ENCODE measurements at places on chromosomes 13 and 19. TPM values are rescaled to one million over a fixed set of nuclear protein-coding genes. Genes with fewer than 3 reads are reported as not detected.

DNA sequence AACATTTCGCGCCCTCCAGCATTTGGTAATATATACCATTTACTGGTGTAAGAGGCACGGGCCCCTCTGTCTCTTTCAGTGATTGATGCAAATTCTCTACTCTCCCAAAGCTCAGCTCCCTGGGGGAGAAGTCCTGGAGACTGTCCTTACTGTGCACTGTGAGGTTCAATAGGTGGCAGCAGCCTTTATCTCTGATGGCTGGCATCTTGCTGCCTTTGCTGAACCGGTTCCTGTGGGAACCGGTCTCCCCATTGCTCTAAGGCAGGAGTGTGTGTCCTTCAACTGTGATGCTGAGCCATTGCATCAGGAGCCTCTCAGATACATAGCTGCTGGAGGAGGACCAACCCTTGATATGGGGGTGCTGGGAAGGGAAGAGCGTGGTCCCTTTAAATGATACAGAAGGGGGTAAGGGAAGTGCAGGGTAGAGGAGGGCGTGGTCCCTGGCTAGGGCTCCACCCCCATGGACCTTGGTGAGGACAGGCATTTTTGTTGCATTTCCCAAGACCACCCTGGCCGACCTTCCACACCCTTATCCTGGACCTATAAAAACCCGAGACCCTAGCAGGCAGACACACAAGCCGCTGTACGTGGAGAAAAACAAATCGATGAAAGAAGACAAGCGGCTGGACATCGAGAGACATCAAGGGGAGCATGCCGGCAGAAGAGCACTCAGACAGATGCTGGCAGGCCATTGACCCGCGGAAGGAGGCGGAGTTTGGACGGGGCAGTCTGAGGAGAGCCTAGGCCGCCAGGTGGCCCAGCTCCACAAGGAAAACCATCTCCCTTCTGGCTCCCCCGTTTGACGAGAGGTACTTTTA lies 41.1 kb upstream of the GTF3A start:
- DNase-seq = no peak
- H3K4me3 ChIP-seq = no peak overlapping the region
- H3K4me1 ChIP-seq = no peaks in the 10 kb centered on the region
- no peak overlapping the region for H3K27ac ChIP-seq
- no peaks in the 10 kb centered on the region for H3K36me3 ChIP-seq
- no peaks in the 10 kb centered on the region for H3K27me3 ChIP-seq

- H3K4me3 ChIP-seq = no peak overlapping the region
- H3K27me3 ChIP-seq = no peaks in the 10 kb centered on the region
- H3K4me1 ChIP-seq = peaks cover 8% of the 10 kb centered on the region
- no peak for DNase-seq
- H3K36me3 ChIP-seq = no peaks in the 10 kb centered on the region
- no peak overlapping the region for H3K27ac ChIP-seq
These were observed 275.8 kb downstream of the SHISA2 start for GRCh38 chr13:25775986-25776385.

GRCh38 chr13:53474878-53475277 lies 446.3 kb downstream of the OLFM4 start:
- H3K36me3 ChIP-seq = no peaks in the 10 kb centered on the region
- H3K4me3 ChIP-seq = no peak overlapping the region
- H3K27ac ChIP-seq = no peak overlapping the region
- no peaks in the 10 kb centered on the region for H3K27me3 ChIP-seq
- H3K4me1 ChIP-seq = no peaks in the 10 kb centered on the region

GRCh38 chr13:79918620-79919019 lies 422.3 kb downstream of the SPRY2 start:
- no peak overlapping the region for H3K27ac ChIP-seq
- H3K36me3 ChIP-seq = no peaks in the 10 kb centered on the region
- H3K4me3 ChIP-seq = no peak overlapping the region
- H3K27me3 ChIP-seq = no peaks in the 10 kb centered on the region
- no peak for DNase-seq

DNA sequence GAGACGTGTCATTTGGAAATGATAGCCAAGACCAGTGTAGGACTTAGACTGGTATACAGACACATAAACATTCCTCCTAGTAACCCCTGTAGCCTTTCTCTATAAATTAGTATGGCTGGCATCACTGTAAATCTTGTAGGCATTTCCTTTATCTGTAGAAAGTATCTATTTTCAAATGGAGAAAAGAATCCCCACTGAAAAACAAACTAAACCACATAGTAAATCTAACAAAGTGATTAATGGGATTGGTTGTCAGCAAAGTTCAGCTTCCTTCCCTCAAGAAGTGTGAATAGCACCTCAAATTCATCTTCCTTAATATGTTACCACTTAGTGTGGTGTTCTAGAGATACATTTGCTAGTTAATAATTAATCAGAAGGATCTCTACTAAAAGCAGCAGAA lies 119.4 kb upstream of the NBEA start:
- no peaks in the 10 kb centered on the region for H3K36me3 ChIP-seq
- no peaks in the 10 kb centered on the region for H3K4me1 ChIP-seq
- H3K27ac ChIP-seq = no peak overlapping the region
- H3K27me3 ChIP-seq = no peaks in the 10 kb centered on the region
- DNase-seq = no peak

DNA sequence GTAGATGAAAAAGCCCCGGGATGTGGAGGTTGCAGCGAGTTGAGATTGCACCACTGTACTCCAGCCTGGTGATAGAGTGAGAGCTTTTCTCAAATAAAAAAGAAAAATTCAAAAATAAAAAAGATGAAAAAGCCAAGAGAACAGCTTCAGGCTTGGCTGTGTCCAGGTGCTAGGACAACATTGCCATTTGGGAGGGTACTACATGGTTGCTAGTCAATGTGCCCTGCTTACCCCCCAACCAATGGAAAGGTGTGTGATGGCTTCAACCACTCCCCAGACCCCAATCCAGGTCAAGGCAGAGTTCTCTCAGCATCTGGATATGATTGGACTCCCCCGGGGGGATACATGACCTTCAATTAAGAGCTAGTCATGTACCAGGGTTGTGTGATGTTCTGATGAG lies 2.3 kb upstream of the ANKLE1 start:
- peaks cover 23% of the 10 kb centered on the region for H3K4me1 ChIP-seq
- no peak for DNase-seq
- peaks cover 17% of the 10 kb centered on the region for H3K36me3 ChIP-seq
- H3K27ac ChIP-seq = no peak overlapping the region
- H3K27me3 ChIP-seq = no peaks in the 10 kb centered on the region

GRCh38 chr19:29841559-29842367 lies 30.0 kb downstream of the CCNE1 start:
- peaks cover 17% of the 10 kb centered on the region for H3K4me1 ChIP-seq
- H3K36me3 ChIP-seq = no peaks in the 10 kb centered on the region
- H3K27ac ChIP-seq = no peak overlapping the region
- DNase-seq = peak; percentile 78
- no peak overlapping the region for H3K4me3 ChIP-seq

DNA sequence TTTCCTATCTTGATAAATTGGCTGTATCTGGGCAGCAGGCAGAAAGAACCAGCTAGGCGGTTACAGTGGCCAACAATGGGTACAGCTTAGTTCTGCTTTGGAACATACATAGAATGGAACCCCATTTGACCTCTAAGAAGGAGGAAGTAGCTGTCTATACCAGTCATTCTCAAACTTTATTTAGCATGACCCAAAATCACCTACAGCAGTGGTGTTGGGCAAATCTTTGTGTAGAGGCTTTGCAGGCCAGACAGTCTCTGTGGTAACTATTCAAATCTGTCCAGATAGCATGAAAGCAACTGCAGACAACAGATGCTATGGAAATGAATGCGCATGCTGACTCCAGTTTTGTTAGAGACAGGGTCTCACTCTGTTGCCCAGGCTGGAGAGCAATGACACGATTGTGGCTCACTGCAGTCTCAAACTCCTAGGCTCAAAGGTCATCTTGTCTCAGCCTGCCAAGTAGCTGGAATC lies 12.0 kb upstream of the KCNC3 start:
- H3K4me1 ChIP-seq = peaks cover 82% of the 10 kb centered on the region
- H3K36me3 ChIP-seq = peaks cover 48% of the 10 kb centered on the region
- H3K27me3 ChIP-seq = no peaks in the 10 kb centered on the region
- peak overlapping the region; percentile 95 for H3K27ac ChIP-seq
- peak; percentile 97 for DNase-seq

- DNase-seq = no peak
- H3K4me1 ChIP-seq = no peaks in the 10 kb centered on the region
- no peaks in the 10 kb centered on the region for H3K36me3 ChIP-seq
- H3K27ac ChIP-seq = no peak overlapping the region
- no peak overlapping the region for H3K4me3 ChIP-seq
These were observed 422.2 kb downstream of the KLF5 start for GRCh38 chr13:73480779-73481559.

- no peak overlapping the region for H3K27ac ChIP-seq
- DNase-seq = no peak
- H3K36me3 ChIP-seq = no peaks in the 10 kb centered on the region
- H3K4me3 ChIP-seq = no peak overlapping the region
- H3K27me3 ChIP-seq = no peaks in the 10 kb centered on the region
These were observed 41.2 kb upstream of the KLF2 start for GRCh38 chr19:16283210-16284061.

GRCh38 chr19:46408664-46409039 lies 4.7 kb downstream of the CCDC8 start:
- H3K36me3 ChIP-seq = no peaks in the 10 kb centered on the region
- no peak for DNase-seq
- no peaks in the 10 kb centered on the region for H3K27me3 ChIP-seq
- H3K4me3 ChIP-seq = no peak overlapping the region

GRCh38 chr19:18854982-18855381 lies 23.2 kb downstream of the UPF1 start:
- H3K4me1 ChIP-seq = peaks cover 8% of the 10 kb centered on the region
- H3K27ac ChIP-seq = no peak overlapping the region

DNA sequence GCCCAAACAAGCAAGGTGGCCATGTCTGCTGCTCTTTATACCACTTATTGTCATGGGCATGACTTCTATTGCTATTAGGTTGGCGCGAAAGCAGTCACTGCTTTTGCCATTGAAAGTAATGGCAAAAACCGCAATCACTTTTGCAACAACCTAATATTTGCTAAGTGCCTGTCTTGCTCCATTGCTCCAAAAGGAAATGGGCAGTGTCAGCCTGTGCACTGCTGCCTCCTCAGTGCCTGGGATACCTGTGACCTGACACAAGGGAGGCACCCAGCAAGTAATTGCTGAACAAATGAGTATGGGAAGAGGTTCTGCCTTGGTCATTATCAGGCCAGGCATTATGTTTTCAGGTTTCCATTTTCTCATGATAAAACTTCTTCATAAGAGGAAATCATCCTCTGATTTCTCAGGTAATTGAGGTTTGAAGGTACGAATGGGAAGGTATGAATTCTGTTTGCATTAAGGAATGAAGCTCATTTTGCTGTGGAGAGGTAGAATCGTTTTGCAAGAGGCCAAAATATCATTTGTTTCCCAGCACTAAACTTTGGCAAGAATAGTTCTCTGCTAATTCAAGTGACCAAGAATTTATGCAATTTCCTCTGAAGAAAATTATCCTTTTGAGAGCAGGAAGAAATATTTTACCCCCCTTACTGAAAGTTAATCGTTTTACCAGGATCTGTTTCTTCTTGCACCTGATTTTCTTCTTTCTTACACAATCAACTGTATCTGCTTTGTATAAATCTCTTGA lies 128.4 kb upstream of the SPRY2 start:
- no peaks in the 10 kb centered on the region for H3K27me3 ChIP-seq
- H3K27ac ChIP-seq = no peak overlapping the region
- H3K36me3 ChIP-seq = no peaks in the 10 kb centered on the region
- DNase-seq = no peak
- H3K4me1 ChIP-seq = no peaks in the 10 kb centered on the region
- H3K4me3 ChIP-seq = no peak overlapping the region

DNA sequence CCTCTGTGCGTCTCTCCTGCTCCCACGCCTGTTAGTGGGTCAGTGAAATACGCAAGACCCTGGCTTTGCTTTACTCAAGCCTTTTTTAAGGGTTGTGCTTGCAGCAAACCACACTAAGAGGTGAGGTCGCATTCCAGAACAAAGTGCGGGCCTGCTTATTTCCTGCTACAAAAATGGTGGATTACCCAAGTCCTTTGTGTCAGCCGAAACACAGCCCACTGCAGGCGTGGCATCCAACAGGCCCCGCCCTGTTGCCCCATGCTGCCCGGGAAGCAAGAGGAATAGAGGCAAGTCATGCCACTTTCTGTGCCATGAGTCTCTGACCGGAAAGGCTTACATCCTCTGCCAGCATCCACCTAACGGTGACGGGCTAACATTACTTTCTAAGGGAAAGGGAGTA lies 7.7 kb upstream of the IRS2 start:
- H3K27ac ChIP-seq = no peak overlapping the region
- H3K4me3 ChIP-seq = no peak overlapping the region
- H3K36me3 ChIP-seq = no peaks in the 10 kb centered on the region
- DNase-seq = no peak

DNA sequence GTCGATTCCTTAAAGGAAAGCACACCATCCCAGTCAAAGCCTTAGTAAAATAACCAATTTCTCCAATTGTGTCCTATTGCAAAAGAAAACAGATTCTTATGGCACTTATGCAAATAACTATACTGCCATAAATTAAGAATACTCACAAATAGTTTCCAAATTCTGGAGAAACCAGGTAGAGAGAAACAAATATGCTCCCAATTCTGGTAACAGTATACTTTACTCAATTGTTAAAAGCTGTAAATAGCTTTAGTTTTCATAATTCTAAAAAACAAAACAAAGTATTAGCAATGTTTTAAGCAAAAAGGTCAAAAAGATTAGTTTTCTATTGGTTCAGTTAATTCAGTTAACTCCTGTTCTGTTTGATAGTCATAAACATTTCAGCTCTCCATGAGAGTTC lies 18.2 kb upstream of the UBAC2 start:
- H3K27me3 ChIP-seq = no peaks in the 10 kb centered on the region
- no peak overlapping the region for H3K27ac ChIP-seq
- no peak for DNase-seq
- H3K4me1 ChIP-seq = peaks cover 23% of the 10 kb centered on the region
- H3K4me3 ChIP-seq = no peak overlapping the region

GRCh38 chr19:31553112-31553845 lies 204.0 kb upstream of the TSHZ3 start:
- no peak overlapping the region for H3K4me3 ChIP-seq
- 0 out of 2 replicates have a peak, but pooled peaks cover 3% of the 10 kb centered on the region for H3K27me3 ChIP-seq
- DNase-seq = no peak

GRCh38 chr13:34011552-34012085 lies 193.7 kb downstream of the RFC3 start:
- no peak overlapping the region for H3K27ac ChIP-seq
- H3K27me3 ChIP-seq = no peaks in the 10 kb centered on the region
- no peak for DNase-seq

DNA sequence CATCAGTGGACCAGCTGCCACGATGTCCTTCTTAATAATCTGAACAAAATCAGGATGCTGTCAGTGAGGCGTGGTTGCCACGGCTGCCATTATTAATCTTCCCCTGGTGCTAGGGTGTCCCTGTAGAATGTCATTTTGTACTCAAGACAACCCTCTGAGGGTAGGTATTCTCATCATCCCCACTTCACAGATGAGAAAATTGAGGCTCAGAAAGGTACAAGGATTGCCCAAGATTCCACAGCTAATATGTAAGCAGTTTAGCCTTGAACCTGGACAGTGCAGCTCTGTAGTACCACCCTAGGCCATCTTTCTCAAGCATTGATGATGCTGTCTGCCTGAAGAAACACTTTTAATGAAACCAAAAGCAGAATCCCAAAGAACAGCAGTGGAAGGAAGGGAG lies 8.1 kb downstream of the PPP2R1A start:
- no peak overlapping the region for H3K4me3 ChIP-seq
- H3K4me1 ChIP-seq = no peaks in the 10 kb centered on the region
- H3K36me3 ChIP-seq = peaks cover 76% of the 10 kb centered on the region
- no peak for DNase-seq

The KLK1 gene
- total RNA-seq = not detected

The PRODH2 gene
- total RNA-seq = not detected

The MCEMP1 gene
- not detected for total RNA-seq

The CLEC4M gene
- total RNA-seq = not detected

The ICAM5 gene
- 9.1 TPM for total RNA-seq

The PRTN3 gene
- total RNA-seq = not detected

The LINGO3 gene
- not detected for total RNA-seq

The ELSPBP1 gene
- not detected for total RNA-seq

The GJB6 gene
- not detected for total RNA-seq

Data from Karpas-422 (cell line).